ENCODE measurements at places on chromosomes 12 and 14. TPM values are rescaled to one million over a fixed set of nuclear protein-coding genes. Genes with fewer than 3 reads are reported as not detected.

Gene CCDC77
- 3.7 TPM for total RNA-seq

DNA sequence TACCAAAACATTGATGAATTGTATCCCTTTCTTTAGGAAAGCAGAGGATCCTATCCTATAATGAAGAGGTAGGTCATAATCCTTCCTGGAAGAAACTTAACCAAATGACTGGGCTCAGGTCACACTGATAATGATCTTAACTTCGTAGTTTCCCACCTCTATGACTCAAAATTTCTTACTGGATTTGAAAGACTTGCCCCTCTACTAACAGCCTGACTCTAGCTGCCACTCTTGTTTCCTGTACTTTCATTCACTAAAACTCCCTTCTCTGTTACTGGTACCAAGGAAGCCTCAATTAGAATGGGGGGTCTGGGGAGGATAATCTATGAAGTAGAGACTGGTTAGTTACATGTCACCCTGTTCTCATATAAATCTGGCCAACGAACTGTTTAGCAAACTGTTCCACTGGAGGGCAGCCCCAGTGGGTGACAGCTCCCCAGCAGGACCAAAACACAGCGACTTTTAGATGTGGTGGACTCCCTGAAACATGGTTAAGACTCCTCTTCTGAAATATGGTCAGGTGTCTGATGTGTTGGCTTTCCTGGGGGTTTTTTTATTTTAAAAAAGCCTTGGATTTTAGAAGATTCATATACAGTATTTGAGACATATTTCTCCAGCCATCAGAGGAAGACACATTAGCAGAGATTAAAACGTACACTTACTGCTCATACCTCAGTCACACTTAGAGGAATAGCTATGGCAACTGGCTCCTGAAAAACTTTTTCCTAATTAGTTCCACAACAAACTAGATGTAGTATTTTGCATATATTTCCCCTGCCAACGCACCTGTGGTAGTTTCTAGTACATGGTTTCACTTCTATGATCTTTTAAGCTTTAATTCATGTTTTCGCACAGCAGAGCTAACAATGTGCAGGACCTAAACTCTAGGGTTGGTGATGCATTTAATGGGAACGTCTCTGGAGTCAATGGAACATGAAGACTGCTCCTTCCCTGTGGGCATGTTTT, 72.3 kb downstream of the ACADS start:
- no peak overlapping the region for H3K27ac ChIP-seq
- no peaks in the 10 kb centered on the region for H3K27me3 ChIP-seq
- no peaks in the 10 kb centered on the region for H3K36me3 ChIP-seq
- no peak overlapping the region for H3K4me3 ChIP-seq

DNA sequence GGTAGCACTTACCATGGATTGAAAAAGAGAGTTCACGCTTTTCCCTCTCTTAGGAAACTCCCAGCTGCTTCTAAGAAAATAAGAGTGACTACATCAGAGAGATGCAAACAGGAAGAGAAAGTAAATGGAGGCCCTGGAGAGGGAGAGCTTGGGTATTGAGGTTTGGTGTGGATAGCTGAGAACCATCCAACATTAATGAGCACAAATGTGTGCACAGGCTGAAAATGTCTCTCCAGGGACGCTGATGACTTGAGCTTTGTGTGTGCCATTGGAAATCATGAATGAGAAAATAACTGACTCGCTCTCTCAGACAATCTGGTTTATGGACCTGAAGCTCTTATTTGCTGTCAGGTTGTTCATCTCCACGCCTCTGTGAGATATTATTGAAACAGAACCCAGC, 318.8 kb downstream of the NRXN3 start:
- no peaks in the 10 kb centered on the region for H3K4me1 ChIP-seq
- DNase-seq, result no peak
- H3K36me3 ChIP-seq, result no peaks in the 10 kb centered on the region
- no peak overlapping the region for H3K4me3 ChIP-seq
- H3K27me3 ChIP-seq, result peaks cover 3% of the 10 kb centered on the region

DNA sequence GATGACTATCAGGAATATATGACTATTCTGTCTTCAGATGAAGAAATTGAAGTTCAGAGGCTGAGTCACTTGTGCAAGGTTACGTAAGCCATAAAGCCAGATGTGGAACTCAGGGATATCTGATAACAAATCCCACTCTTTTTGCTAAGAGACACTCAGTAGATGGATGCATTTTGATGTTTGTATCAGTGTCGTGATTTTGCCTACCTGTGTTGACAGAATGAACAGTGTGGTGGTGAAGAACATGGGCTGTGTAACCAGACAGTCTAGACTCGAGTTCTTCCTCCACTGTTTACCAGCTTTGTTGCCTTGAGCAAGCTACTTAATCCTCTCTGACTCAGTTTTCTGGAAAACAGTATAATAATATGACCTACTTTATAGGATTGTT, 93.9 kb downstream of the DAAM1 start:
- no peak overlapping the region for H3K27ac ChIP-seq
- H3K27me3 ChIP-seq, result no peaks in the 10 kb centered on the region
- H3K4me1 ChIP-seq, result peaks cover 39% of the 10 kb centered on the region
- no peak for DNase-seq

DNA sequence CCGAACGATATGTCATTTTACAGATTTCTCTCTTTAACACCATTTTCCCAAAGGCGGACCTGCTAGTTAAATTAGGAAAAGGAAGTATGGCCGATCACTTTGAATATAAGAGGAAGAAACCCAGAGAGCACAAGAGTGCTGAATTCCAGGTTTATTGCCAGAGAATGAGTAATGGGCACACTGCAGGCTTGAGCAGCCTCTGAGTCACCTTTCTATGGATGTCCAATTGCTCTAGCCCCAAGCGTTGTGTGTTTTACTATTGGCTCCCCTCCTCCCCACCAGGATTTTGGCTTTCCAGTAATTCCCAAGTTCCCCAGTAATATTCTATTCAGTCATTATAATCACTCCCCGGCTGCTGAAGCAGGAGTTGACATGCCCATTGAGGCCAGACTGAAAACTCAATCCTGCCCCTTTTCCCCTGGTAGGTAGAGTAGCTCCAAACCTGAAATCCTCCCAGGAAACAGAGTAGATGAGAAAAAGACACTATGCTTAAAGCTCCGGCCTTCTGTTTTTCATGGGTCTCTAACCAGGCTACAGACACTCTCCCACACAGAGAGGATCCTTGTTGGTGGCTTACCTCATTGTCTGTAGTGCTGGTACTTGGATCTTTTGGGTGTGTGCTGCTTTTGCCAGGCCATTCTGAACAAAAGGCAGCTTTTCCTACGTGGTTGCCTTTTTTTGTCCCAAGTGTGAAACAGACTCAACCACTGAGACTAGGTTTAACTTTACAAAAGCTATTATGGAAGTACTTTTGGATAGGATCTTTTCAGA, 704.3 kb upstream of the FLRT2 start:
- H3K27ac ChIP-seq, result no peak overlapping the region
- no peak for DNase-seq
- H3K36me3 ChIP-seq, result no peaks in the 10 kb centered on the region

- peaks cover 16% of the 10 kb centered on the region for H3K4me1 ChIP-seq
- H3K27ac ChIP-seq, result peak overlapping the region; percentile 91
- peak overlapping the region; percentile 68 for H3K4me3 ChIP-seq
- H3K36me3 ChIP-seq, result no peaks in the 10 kb centered on the region
Observed at GRCh38 chr14:31457665-31458659, 656 bp upstream of the DTD2 start.
